ENCODE measurements at places on chromosomes 13 and 19. TPM values are rescaled to one million over a fixed set of nuclear protein-coding genes. Genes with fewer than 3 reads are reported as not detected.
A peak's percentile ranks its signal among the peaks of the same experiment; 100 is the strongest.

Gene LCP1
- 16.1 TPM for polyA plus RNA-seq

Gene CYP2F1
- 0.42 TPM for polyA plus RNA-seq

Gene ZNF296
- 0.93 TPM for polyA plus RNA-seq

Gene NALCN
- 0.40 TPM for polyA plus RNA-seq

Gene CGB8
- not detected for polyA plus RNA-seq

Gene MADCAM1
- 6.1 TPM for polyA plus RNA-seq

DNA sequence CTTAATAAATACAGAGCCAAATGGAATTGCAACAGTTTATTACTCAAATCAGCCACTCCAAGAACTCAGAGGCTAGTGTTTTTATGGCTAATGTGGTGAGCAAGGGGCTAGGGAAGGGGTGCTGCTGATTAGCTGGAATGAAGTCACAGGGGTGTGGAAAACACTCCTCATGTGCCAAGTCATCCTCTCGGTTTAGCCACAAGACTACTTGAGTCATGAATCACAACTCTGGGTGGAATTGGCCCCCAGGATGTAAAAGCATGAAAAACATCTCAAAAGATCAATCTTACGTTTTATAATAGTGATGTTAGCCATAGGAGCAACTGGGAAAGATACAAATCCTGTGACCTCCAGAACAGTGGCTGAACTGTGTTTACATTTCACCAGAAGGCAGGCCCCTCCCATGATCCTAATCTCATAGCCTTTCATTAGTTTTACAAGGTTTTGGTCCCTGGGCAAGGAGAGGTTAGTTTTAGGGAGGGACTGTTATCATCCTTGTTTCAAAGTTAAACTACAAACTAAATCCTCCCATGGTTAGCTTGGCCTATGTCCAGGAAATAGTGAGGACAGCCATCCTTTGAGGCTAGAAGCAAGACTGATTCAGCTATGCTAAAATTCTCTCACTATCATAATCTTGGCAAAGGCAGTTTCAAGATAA is 2020.1 kb upstream of the PCDH20 start:
- no peak for DNase-seq

GRCh38 chr19:2194513-2195078 is 30.9 kb downstream of the DOT1L start:
- no peak for DNase-seq

GRCh38 chr13:113616991-113617749 is 32.6 kb downstream of the TFDP1 start:
- no peak for DNase-seq

DNA sequence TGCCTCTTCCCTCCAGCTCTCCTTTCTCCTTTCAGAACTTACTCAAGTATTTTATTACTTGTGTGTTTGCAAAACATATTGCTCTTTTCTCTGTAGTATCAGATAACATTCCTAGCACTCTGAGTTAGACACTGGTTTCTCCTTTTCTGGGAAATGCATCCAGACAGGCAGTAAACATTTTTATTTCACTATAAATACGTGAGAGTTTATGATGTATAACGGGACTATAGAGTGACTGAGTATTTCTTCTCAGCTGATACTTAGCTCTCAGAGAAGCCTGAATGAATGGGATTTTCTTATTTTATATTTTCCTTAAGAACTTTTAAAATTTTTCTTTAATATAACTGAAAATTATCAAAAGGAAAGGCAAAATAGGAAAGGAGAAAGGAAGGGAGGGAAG is 211.2 kb upstream of the EDNRB start:
- no peak for DNase-seq

DNA sequence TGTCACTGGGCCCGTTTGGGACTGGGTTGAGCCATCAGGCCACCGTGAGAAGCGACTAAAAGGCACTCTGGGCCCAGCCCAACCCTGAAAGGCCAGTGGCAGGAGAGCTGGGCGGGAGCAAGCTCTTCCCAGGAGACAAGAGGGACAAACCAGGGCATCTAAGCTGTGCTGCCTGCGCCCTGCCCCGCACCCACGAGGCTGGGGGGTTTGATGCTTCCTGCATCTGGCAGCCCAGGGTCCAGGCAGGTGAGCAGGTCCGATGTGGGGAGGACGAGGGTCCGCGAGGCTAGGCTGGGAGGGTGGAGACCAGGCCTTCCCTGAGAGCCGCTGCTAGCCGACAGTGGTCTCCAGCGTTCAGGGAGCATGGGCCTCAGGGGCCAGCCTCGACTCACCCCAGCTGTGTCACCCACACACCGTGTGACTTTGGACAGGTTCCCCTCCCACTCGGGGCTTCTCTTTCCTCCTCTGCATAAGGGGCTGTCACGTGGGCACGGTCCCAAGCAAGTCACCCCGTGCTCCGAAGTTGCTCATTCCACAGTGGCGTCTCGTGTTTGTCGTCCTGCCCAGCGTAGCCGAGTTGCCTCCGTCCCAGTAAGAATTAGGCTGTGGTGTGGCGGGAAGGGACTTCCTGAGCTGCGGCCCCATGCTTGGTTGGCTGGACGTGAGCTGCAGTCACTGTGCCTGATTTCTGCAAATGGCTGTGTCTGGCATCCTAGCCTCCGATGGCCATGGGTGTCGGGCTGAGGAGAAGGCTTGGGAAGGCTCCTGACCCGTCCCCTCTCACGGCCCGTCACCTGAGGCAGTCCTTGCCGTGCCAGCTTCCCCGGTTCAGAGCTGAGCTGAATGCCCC is 15.8 kb downstream of the PLIN4 start:
- DNase-seq: no peak

DNA sequence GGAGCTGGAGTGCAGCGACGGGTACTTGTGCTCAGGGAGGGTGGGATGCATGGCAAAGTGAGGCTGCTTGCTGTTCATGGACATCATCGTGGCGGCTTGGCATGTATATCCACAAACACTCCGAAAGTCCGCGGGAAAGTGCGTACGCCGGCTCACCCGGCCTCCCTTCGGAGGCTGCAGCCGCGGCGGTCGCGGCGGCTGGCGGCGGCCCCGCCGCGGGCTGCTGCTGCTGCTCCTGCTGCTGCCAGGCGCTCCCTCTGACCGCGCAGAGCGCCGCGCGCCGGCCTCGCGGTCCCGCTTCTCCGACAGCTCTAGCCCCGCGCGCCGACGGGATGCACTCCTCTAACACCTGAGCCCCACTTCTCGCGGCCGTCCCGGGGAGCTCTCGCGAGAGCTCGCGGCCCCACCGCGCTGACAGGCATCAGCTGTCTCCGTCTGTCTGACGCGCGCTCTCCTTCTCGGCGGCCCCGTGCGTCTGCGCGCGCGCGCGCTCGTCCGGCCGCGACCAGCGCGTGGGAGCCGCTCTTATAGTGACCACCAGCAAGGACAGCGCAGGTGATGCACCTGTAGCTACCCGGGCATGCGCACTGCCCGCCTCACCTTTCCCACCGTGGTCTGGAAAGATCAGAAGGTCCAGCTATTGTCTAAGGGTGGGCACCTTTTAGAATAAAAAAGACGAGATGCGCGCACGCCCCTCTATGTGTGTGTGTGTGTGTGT is at the start of gene POU4F1:
Gene POU4F1, minus strand, starts transcription at position 313 of the 718 bp plus-strand sequence. Its CDS starts 226 bp downstream, at position 87.
- no peak for DNase-seq

GRCh38 chr19:8261347-8261746 is 46.8 kb downstream of the CD320 start:
- DNase-seq: no peak

- DNase-seq: no peak
Measured at GRCh38 chr13:32125221-32125689, 93.7 kb downstream of the FRY start.

DNA sequence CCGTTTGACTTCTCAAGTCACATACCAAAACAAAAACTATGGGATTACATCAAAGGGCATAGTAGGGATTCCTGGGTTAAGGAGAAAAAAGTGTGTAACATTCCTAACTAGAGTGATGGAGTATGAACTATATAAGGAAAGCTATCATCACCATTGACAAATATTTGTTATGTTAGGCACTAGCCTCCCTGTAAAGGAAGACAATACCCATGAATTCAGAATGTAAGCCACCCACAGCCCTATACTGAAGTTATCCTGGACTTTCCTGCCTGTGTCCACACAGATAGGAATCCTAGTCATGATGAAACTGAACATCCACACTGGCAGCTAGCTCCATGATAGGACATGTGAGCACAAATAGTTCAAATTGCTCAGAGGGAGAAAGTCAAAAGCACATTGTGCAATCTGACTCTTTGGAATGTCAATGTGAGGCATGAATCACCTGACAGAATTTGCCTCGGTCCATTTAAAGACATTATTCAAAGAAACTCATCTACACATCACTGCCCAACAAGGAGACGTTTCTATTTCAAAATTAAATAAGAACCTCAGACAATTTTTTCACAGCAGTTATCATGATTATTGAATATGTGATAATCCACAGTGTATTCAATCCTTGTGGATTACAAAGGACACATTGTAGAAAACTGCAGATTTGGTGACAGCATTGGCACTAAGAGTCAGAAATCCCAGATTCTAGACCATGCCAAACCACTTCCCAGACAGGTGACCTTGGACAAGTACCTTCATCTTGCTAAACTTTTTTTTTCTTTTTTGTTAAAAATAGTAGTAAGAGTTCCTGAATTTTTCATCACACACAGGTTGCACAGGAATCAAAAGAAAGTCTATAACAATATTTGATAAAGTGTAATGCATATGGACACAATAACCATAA is 529.3 kb downstream of the IRS2 start:
- no peak for DNase-seq

GRCh38 chr19:19602136-19602712 is 16.3 kb downstream of the PBX4 start:
- DNase-seq: no peak

DNA sequence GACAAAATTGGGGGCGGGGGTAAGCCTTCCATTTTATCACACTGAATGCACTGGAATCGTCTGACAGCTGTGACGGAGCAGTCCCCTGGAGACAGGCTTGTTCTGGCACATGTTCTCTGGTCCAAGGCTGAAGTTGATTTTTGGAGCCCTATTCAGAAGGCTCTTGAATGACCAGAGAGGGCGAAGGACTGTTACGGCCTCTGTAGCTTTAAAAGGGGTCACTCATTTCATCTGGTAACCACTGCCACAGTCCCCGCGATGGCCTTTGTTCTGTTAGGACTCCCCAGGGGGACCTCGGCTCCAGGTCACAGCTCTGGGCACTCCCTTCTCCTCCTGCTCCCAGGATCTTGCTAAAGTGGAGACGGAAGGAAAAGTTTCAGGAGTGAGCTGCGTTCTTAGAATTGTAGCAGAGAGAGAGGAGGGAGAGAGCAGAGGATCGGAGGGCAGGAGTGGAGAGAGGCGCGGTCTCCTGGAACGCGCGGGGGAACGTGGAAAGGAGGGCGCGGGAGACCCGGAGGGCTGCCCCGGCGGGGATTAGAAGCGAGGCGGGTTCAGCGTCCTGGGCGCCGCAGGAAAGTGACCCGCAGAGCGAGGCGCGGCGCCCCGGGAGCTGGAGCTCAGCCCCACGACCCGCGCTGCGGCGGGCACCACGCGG is 134.3 kb upstream of the MYO16 start:
- DNase-seq: no peak

GRCh38 chr19:17522988-17523872 is 11.8 kb downstream of the PGLS start:
- DNase-seq: no peak

GRCh38 chr13:106709522-106709921 is 141.6 kb upstream of the ARGLU1 start:
- peak; percentile 64 for DNase-seq

DNA sequence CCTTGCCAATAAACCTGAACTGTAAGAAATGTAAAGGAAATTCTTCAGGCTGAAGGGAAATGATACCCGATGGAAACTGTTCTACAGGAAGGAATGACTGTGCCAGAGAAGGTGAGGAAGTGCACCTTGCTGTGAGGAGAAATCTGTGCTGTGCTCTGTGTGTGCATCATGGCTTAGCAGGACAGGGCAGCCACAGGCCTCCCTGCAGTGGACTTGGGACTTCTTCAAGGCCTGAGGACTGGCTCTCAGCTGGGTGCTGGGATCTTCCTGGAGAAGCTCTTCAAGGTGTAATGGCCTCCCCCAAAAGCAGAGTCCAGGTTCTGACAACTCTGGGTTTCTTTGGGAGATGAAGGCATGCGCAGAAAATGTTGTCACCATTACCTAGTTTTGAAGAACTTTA is 145.1 kb downstream of the UQCRFS1 start:
- no peak for DNase-seq

Measured in right lung (tissue), 10 donors.